Nucleus accumbens (tissue), 56 donors: ENCODE measurements at places on chromosomes 3 and 15.

DNA sequence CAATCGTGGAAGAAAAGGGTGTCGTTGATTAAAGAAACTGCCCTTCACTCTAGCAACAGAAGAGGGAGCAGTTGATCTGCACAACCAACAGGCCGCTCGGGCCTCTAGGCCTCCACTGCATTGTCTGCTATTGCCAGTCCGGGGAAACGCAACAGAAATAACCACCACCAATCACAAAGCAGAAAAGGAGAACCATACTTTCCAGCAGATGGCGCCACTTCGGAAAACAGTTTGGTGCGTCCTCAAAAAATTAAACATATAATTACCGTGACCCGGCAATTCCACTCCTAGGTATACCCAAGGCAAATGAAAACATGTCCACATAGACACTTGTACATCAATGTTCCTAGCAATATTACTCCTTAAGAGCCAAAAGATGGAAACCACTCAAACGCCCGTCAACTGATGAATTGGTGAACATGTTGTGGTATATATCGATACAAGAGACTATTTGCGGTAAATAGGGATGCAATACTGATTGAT is 154.1 kb downstream of the TJP1 start:
- DNase-seq, result peak; percentile 68

GRCh38 chr15:83653639-83654378 is at the start of gene ADAMTSL3:
Gene ADAMTSL3 (plus strand): TSS chr15:83654123. CDS start chr15:83655762, 1,639 bp downstream.
- no peak for DNase-seq

DNA sequence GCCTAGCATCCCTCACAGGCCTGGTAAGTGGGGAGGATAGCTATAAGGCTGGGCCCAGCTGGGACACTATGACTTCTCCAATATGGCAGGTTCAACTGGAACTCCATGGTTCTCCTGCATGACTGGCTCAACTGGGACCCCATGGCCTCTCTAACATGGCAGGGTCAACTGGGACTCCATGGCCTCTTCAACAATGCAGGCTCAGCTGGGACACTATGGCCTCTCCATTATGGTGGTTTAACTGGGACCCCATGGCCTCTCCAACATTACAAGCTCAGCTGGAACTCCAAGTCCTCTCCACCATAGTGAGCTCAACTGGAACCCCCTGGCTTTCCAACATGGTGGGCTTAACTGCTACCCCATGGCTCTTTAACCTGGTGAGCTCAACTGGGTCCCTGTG is 58.2 kb upstream of the SEC61A1 start:
- no peak for DNase-seq

GRCh38 chr3:195441476-195441991 is 1.3 kb downstream of the ACAP2 start:
- no peak for DNase-seq

DNA sequence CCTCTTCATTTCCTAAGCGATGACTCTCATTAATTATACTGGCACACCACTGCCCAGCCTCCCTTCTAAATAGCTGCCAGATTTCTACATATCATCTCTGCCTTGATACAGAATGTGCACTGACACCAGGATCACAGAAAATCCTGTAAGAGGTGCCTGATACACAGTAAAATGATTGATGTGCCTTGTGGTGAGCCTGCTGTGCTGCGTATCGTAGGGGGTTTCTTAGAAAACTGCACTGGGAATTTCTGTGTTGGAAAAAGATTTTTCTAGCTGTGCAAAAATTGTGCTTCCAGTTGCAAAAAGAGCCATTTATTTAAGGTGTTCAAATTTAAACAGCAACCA is 3.0 kb upstream of the PLCH1 start:
- no peak for DNase-seq

DNA sequence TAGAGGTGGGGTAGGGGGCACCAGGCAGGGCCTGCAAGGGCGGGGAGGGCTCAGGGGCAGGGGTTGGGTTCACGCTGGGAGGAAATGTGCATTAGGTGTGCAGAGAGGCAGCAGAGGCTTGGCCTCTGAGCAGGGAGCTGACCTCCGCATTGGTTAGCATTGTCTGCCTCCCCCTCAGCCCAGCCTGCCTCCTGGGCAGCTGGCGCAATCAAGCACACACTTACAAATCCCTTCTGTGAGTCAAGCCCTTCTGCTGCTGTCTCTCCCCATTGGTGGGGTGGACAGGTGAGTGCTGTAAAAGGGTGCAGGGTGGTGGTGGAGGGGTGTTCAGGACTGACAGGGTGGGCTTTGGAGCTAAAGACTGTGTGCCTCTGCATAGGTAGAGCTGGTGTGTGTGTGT is 9.3 kb downstream of the LOXL1 start:
- no peak for DNase-seq

GRCh38 chr3:185572183-185572582 is 13.9 kb upstream of the SENP2 start:
- DNase-seq, result no peak

DNA sequence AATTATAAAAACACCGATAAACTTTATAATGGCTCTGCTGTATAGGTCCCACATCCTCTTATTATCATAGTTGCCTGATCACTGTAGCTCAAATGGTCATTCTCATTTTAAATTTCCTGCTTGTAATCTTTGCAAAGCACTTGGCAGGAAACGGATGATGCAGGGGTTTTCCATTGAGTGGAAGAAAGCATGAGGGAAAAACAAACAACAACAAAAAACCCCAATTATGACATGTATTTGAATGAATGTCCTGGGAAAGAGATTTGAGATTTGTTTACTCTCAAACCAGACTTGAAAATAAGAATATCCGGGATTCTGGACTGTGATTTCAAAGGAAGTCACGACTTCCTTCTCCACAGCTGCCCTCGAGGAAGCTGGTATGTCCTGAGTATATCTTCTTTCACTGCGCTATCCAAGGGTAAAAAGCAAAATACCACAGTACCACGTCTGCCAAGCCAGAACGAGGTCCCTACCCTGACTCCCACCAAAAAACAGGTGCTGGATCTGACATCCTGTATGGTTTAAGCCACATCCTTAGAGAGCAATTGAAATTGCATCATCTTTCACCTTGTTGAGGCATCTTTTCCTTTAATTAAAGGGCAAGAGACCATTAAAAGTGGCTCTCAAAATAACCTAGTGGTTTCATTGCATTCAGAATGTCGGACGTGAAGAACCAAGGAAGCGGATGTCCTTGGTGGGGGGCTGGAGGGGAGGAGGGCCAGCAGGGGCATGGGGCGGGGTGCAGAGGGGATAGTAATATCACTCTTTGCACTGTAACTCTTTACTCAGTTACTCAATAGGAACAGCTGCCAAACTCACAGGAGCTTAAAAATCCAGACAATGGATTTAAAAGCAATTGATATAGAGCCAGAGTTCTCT is 13.5 kb upstream of the TIPIN start:
- DNase-seq, result no peak

DNA sequence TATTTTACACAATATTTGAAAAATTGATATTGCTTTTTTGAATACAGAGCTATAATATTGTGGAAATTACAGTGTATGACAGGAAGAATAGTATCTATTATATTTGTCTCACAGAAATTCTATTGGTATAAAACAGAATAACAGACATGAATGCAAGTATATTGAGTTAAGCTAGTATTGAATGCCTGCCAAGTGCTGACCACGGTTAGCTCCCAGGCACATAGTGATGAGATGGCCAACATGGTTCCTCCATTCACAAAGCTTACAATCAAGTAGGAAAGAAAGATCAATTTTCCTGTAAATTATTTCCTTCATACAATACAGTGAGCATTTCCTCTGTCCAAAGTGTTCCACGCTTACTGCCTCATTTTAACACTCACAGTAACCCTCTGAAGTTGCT is 67.6 kb downstream of the TP63 start:
- DNase-seq, result no peak

GRCh38 chr15:57398336-57398735 is 22.0 kb downstream of the CGNL1 start:
- no peak for DNase-seq

DNA sequence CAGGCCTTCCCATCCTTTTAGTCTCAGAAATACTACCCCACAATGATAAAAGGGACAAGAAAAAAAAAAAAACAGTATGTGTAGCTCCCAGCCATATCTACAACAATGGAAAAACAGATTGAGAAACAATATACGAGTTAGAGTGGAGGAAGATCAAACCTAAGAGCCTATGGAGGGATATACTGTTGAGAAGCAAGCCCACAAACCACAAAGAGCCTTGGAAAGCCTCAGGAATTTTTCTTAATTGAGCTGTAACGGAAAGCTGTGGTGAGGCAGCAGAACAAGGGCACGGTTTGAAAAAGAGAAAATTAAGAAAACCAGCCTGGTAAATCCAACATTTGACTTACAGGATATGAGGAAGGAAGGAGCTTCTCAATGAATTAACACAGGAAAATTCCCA is 21.4 kb downstream of the KPNA1 start:
- no peak for DNase-seq
